ENCODE measurements at places on chromosomes 16 and 17. TPM values are rescaled to one million over a fixed set of nuclear protein-coding genes. Genes with fewer than 3 reads are reported as not detected.
A peak's percentile ranks its signal among the peaks of the same experiment; 100 is the strongest.

DNA sequence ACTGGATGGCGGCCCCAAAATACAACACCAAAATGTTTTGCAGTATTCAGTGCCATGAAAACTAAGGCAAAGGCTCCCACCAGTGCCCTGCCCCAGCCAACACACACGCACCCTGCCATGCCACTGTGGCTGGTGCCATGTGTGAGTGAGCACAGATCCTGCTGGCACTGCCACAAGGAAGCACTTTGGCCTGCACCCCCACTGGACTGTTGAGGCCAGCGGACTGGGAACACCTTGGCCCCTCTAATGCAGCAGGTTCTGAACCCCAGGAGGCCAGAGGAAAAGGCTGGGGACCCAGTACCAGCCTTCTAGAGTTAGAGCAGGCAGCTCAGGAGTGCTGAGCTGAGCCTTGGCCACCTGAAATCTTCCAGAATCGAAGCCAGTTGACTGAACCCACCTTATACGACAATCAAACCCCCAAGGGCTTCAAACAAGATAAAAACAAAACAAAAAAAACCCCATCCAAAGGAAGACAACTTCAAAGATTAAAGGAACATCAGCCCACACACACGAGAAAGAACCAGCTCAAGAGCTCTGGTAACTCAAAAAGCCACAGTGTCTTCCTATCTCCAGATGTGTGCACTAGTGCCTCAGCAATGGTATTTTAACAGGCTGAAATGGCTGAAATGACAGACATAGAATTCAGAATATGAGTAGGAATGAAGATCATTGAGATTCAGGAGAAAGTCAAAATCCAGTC lies 21.5 kb downstream of the NLRP1 start:
- H3K27ac ChIP-seq: no peak overlapping the region
- no peak overlapping the region for H3K4me3 ChIP-seq
- no peaks in the 10 kb centered on the region for H3K36me3 ChIP-seq
- no peak for DNase-seq
- no peaks in the 10 kb centered on the region for H3K27me3 ChIP-seq
- no peaks in the 10 kb centered on the region for H3K4me1 ChIP-seq

DNA sequence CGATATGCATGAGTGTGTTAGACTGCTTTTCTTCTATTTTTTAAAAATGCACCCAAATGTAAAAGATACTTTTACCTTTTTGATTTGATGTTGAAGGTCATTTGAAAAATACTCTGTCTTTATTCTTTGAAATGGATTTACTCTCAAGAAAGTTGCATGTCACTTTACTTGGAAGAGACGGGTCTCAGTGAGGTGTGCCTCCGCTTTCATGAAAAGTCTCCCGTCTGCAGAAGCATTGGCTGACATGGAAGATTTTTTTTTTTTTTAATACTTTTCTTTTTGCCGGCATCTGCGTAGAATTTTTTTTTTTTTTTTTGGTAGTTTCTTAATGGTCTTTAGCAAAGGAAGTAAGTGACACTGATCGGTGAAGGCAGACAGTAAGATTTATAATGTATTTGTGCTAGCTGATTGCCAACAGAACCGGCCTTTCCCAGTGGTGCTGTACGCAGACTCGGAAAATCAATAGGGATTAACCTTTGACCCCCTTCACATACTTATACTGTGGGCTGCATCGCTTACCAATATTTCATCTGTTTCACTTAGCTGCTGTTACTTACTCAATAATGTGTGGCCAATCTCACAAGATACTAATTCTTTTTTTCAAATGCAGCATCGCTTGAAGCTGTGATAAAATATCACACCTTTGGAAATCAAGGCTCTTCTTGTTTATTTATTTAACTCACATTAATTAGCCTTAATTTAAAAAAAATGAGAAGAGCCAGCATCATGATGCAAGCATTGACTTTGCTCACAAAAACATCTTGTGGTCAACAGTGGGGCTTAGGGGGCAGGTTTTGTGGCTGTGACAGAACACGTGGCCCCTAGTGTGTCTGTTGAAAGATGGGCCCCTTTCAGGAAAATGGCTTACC lies 383.9 kb downstream of the WWOX start:
- no peaks in the 10 kb centered on the region for H3K4me1 ChIP-seq
- DNase-seq: no peak
- H3K27me3 ChIP-seq: no peaks in the 10 kb centered on the region
- H3K36me3 ChIP-seq: no peaks in the 10 kb centered on the region
- H3K27ac ChIP-seq: no peak overlapping the region

GRCh38 chr17:9928601-9929333 lies 23.7 kb upstream of the RCVRN start:
- no peak overlapping the region for H3K27ac ChIP-seq
- no peak for DNase-seq
- no peaks in the 10 kb centered on the region for H3K27me3 ChIP-seq
- no peak overlapping the region for H3K4me3 ChIP-seq

DNA sequence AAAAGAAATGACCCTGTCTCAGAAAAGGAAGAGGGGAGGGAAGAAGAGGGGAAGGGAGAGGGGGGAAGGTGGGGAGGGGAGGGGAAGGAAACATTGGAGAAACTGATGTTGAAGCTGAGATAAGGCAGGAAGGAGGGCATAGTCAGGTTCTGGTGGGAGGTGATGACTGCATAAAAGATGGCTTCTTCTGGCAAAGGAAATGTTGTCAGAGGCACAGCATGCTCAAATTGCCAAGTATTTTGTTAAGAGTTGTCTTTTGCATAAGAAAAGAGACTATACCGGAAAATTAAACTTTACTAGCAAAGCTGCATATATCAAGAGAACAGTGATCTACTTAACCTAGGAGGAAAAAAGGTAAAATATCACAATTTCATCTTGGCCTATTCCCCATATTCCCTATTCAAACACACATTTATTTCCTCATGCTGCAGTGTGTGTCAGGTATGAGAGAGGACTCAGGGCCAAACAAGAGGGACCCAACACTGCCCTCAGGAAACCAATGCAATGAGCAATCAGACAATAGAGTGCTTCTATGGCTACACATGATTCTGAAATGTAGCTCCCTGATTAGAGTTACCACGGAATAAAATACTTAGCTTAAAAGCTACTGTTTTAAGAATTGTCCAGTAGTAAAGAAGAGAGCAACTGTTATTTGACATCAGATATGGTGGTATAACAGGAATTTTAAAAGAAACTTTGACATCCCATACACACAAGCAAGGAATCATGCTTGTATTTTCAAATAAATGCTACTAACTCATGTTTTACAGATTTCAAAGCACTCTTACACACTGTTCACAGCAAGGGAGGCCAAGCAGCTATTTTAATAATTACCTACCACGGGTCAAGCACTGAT lies 80.9 kb downstream of the PARN start:
- peaks cover 26% of the 10 kb centered on the region for H3K36me3 ChIP-seq
- H3K27ac ChIP-seq: no peak overlapping the region
- no peaks in the 10 kb centered on the region for H3K4me1 ChIP-seq
- H3K4me3 ChIP-seq: no peak overlapping the region
- no peak for DNase-seq

DNA sequence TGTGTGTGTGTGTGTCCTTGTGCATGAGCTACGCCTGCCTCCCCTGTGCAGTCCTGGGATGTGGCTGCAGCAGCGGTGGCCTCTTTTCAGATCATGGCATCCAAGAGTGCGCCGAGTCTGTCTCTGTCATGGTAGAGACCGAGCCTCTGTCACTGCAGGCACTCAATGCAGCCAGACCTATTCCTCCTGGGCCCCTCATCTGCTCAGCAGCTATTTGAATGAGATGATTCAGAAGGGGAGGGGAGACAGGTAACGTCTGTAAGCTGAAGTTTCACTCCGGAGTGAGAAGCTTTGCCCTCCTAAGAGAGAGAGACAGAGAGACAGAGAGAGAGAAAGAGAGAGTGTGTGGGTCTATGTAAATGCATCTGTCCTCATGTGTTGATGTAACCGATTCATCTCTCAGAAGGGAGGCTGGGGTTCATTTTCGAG lies 22.5 kb downstream of the STAT5A start:
- peak overlapping the region; percentile 96 for H3K27ac ChIP-seq
- H3K27me3 ChIP-seq: no peaks in the 10 kb centered on the region
- H3K36me3 ChIP-seq: peaks cover 84% of the 10 kb centered on the region
- no peak overlapping the region for H3K4me3 ChIP-seq
- H3K4me1 ChIP-seq: peaks cover 62% of the 10 kb centered on the region
- no peak for DNase-seq

DNA sequence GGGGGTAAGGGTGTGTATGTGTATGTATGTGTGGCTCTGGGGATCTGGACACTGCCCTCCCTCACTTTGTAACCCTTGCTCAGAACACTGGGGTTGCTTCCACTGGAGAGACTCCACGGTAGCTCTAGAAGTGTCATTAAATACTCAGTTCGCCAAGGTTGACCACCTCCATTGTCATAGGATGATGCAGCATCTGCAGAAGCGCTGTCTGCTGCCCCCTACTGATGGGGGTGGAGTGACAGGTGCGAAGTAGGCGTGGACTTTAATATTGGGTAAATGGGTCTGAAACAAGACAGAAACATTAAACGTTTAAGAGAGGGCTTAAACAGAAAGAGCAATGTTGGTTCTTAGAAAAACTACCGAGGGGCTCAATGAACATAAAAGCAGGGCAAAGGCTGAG lies 35.5 kb upstream of the STAC2 start:
- DNase-seq: no peak
- no peaks in the 10 kb centered on the region for H3K27me3 ChIP-seq
- no peaks in the 10 kb centered on the region for H3K36me3 ChIP-seq
- H3K4me1 ChIP-seq: no peaks in the 10 kb centered on the region

DNA sequence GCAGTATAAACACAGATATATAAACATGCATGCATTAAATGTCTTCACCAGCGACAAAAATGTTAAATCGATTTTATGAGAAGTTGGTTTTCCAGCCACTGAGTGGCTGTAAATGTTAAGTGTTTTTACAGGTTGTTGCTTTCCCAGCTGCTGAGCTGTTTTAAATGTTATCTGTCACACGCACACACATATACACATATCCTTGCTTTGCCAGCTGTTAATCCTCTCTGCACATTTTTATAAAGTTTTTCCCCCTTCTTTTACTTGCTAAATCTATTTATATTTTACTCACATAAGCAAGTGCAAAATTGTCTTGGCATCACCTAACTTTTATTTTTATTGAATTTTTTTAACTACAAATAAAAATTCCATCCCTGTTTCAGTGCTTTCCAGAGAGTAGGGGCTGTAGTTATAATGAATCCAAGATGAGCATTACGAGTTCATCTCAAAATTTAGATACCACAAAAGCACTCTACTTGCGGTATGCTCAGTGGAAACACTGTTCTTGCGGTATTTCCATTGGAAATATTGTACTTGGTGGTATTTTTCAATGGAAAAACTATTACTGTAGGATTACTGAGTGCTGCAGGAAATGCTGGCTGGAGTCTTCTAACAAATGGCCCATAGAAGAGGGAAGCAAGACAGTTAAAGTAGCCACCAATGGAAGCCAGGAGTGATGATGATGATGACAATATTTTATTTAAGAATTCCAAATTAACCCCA lies 124.9 kb upstream of the KCNJ16 start:
- H3K27me3 ChIP-seq: no peaks in the 10 kb centered on the region
- no peaks in the 10 kb centered on the region for H3K36me3 ChIP-seq
- no peak overlapping the region for H3K27ac ChIP-seq
- no peaks in the 10 kb centered on the region for H3K4me1 ChIP-seq

TERB1 gene
- total RNA-seq: not detected

SPNS2 gene
- total RNA-seq: 8.3 TPM
